Esophagus muscularis mucosa (tissue), 4 donors: ENCODE measurements at places on chromosomes 1 and 21. TPM values are rescaled to one million over a fixed set of nuclear protein-coding genes. Genes with fewer than 3 reads are reported as not detected.
A peak's percentile ranks its signal among the peaks of the same experiment; 100 is the strongest.

DNA sequence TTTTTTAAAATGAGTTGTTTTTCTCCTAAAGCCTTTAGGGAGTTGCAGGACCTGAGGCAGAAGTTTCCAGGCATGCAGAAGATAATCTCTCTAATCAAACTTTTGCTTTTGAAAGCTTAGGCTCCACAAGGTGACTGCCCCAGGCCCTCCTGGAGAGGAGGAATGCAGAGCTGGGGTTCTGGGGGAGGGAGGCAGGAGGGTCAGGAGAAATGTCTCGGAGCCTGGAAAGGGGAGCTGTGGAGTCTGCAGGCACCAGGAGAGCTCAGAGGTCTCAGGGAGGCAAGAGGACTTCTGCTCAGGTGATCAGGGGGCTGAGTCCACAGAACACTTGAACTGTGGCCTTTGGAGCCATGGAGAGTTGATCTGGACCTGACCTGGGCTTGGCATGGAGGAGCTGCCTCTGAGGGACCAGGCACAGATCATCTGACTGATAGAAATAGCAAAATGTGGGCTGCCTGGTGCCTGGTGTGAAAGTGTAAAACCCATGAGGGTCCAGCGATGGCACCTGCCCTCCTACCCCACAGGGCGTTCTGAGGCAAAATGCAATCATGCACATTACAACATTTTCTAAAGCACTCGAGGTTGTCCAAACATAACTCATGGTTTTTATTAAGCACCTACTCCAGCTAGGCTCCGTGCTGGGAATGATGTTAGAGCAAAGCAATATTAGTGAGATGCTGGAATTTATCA, 10.0 kb upstream of the ABCG1 start:
- DNase-seq: no peak

KCNA2 gene
- total RNA-seq: 1.7 TPM

- DNase-seq: no peak
These were observed 91.1 kb upstream of the CACHD1 start for GRCh38 chr1:64378826-64379225.

DNA sequence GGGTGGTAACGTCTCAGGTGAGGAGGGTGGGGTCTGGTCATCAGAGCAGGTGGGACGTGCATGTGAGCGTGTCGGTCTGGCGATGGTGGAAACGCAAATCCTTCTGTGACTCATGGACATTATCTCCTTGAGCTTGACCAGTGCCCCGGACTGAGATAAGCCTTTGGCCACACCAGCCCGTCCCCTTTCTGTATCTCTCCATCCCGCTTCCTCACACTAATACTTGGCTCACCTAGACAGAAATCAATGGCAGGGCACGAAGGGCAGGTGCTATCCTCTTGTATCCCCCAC, 7.9 kb upstream of the AQP10 start:
- DNase-seq: no peak

DNA sequence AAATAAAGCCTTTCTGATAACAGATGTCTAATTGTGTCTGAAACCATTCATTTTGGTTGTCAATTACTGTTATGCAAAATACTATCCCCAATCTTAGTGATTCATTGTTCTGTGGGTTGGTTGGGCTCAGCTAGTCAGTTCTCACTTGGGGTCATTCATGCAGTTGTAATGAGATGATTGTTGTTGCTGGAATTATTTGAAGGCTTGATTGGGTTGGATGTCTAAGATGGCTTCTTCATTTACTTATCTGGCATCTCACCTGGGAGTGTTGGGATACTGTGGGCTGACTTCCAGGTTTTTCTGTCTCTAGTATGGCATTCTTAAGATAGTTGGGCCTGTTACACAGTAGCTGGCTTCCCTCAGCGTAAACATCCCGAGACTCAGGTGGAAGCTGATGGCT, 217.8 kb upstream of the B3GALT2 start:
- no peak for DNase-seq

DNA sequence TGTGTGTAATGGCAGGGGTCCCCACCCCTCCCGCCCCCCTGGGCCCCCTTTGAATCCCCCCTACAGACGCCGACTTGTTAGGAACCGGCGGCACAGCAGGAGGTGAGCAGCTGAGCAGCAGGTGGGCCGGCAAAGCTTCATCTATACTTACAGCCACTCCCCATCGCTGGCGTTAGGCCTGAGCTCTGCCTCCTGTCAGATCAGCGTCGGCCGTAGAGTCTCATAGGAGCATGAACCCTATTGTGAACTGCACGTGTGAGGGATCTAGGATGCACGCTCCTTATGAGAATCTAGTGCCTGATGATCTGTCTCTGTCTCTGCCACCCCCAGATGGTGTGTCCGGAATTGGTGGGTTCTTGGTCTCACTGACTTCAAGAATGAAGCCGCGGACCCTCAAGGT, 14.9 kb upstream of the VPS26C start:
- no peak for DNase-seq

GRCh38 chr1:61455400-61455799, 269.5 kb downstream of the TM2D1 start:
- no peak for DNase-seq

ADAM30 gene
- total RNA-seq: not detected

DNA sequence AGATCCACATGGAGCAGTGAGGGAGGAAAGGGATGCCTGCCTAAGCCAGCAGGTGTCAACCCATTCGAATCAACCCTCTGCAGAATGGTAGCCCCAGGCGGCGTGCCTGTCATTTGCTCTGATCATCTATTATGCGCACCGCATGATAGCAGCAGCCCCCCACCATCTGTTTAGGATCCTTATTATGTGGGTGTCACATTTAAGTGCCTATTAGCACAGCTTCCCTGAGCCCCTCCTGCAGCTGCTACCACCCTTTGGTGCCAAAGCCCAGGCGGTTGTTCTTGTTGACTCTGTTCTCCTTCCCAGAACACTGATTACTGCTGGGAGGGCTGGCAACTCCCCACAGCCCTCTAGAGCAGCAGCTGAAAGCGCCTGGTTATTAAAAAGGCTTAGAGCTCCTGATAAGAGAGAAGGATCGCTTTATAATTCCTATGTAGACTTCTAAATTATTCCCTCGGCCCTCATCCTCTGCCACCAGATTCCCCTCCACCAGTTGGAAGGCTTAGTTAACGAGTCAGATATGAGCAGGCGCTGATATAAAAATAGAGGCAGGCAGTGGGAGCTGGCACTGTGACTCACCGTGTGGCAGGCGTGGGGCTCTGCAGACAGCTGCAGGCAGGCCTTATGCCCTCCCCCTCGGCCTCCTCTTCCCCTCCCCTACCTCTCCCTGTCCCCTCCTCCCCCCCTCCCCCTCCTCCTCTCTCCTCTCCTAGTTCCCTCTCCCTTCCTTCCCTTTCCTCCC, 23.0 kb downstream of the ACTA1 start:
- no peak for DNase-seq

- no peak for DNase-seq
These were observed 613.4 kb upstream of the ADAMTS5 start for GRCh38 chr21:27580276-27580675.

RAD54L gene
- not detected for total RNA-seq

- DNase-seq: peak; percentile 95
These were observed 359.8 kb upstream of the KAZN start for GRCh38 chr1:14238472-14239307.

DNA sequence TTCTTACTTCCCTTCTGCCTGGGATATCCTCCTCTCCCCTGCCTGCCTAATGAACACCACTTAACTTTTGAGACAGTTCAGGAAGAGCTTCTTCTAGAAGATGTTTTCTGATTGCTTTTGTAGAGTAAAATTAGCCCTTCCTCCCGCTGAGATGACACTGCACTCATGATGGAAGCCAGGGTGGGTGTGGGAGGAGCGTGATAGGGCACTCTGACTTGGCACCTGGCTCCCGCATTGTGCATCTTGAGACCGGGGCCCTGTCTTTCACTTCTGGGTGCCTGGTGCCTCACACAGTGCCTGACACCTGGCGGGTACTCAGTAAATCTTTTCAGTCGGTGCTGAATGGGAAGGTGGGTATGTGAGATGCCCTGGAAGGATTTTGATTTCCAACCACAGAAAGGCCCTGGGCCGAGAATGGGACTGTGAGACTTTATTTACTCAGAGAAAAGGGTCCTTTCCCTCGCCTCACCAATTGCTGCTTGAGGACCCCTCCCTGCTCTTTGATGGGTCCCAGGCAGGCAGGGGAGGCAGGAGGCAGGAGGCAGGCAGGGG, 6.8 kb downstream of the THEM5 start:
- no peak for DNase-seq

DNA sequence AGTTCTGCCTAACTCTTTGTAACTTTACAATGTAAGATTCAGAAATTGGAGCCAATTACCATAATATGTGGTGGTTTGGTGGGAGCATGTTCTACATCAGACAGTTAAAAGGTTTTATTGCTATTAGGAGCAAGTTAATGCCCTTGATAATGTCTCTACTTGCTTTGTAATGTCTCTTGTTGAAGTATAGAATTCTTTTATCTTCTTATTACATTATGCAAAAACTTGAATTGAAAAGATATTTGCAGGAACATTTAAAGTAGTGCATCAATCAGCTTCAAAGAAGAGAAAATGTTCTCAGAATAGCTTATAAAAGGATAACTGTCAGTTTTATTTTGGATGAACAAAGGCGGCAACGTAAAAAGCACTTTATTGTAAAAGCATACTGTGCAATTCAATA, 77.8 kb downstream of the RWDD3 start:
- DNase-seq: no peak

DNA sequence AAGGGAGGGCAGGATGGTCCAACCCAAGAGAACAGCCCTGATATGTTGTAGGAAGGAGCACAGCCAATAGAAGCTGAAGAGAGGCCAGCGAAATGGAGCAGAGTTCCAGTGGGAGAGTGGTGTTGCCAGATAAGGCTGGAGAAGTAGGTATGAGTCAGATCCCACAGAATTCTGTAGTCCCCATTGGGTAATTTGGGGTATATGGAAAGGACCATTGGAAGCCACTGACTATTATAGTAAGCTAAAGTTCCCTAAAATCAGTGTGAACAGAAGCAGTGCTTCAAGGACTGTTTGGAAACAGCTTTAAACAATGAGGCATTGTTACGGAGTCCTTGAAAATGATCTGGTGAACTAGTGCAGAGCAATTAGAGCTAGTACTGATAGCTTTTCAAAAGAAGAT, 63.0 kb downstream of the DISP1 start:
- DNase-seq: no peak

DNA sequence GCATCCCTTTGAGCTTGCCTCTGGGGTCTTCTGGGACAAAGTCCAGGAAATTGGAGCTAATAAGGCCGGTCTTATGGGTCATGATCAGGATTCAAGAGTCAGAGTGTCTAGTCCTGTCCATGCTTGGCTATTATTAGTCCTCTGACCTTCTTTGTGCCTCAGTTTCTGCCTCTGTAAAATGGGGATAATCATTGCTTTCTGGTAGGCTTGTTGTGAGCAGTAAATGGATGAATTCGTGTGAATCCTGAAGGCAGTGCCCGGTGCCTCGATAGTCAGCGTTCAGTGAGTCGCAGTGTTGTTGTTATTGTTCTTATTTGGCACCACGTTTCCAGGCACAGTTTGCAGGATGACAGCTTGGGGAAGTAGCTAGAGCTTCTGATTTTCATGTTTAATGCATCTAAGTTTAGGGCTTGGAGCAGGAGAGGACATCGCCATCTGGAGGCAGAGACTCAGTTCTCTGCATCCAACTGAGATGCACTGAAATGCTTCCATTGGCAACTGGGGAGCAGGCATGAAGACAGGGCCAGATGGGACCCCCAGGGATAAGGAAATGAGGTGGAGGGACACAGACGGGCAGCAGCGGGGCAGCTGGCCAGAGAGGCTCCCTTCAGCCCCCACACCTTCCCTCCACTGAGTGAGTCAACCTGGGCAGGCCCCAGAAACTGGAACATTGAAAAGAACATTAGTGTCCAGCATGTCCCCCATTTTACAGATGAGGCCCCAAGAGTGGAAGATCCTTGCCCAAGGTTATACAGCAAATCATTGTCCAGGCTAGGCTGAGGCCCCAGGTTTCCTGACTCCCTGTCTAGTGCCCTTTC, 160.3 kb downstream of the PTPRU start:
- DNase-seq: peak; percentile 62

FCRL5 gene
- total RNA-seq: not detected

DNA sequence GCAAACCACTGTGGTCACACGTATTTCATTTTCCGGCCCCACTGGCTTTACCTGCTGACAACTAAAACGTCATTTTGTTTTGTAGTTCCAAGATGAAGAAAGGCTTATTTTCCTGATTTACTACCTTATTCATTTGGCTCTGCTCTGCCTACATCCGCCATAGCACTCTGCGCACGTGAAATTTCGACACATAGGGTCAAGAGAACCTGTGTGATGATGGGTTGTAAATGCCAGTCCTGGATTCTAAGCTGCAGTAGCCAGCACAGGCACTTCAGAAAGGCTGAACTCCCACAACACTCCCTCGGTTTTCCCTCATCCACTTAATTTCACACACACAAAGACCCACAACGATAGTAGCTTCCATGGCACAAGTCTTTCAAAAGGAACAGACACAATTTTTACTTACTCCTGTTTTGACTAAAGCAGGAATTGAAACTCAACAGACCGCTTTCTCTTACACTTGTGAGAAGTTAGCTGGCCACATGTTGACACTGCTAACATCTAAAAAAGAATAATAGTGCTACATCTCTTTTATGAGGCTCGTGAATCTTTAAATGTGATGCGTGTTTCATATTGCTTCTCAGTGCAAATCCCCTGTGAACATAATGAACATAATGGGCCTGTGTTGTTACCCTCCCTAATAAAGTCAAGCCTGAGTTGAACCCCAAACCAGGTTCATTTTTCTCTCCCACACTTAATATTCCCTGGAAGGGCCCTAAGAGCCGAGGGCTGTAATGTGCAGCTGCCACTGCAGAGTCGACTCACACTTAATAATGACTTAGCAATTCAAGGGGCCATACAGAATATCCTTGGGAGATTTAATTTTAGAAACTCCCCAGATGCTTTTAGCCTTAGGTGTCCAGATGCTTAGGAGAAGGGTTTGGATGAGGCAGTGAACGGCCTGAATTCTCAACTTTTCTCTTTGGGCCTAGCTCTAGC, 1.5 kb upstream of the RUNX1 start:
- peak; percentile 66 for DNase-seq

DNA sequence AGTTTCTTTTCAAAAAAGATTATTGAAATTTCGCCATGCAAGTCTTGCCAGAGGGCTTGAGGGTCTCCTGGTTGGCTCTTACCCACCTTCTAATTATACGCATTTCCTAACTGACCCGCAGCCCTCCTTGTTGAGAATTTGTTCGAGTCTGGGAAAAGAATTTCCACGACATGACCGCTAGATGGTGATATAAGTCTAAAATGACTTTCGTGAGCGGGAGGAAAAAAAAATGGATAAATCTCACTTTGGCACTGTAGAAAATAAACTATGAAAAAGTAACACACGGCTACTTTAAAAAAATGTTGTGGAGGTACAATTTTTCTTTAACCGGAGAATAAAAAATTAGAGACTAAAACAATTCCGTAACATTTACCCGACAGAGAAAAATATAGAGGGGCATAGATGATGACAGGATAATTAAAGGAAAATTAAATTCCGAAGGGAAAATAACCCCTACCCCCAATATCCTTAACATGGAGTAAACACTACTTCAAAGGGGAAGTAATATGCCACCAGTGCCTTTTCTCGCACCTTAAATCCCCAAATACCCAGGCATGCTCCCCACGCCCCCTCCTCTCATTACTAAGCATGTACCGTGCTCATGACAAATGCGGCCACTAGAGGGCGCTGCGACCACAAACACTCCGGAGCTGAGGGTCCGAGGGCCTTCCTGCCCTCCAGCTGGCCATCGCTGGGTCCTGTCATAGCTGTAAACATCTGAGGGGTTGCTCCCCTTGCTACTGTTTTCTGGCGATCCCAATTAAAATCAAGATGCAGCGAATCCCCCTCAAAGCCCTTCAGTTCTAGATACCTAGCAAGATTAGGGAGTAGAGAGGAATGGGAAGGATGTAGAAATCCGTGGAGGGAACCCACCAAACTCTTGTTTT, 266.9 kb downstream of the ASTN1 start:
- DNase-seq: no peak
